Breast epithelium (tissue), 4 donors: ENCODE measurements at places on chromosomes 6 and 20. TPM values are rescaled to one million over a fixed set of nuclear protein-coding genes. Genes with fewer than 3 reads are reported as not detected.
A peak's percentile ranks its signal among the peaks of the same experiment; 100 is the strongest.

- peak; percentile 92 for DNase-seq
Measured at GRCh38 chr6:19804205-19805128, 32.7 kb upstream of the ID4 start.

DNA sequence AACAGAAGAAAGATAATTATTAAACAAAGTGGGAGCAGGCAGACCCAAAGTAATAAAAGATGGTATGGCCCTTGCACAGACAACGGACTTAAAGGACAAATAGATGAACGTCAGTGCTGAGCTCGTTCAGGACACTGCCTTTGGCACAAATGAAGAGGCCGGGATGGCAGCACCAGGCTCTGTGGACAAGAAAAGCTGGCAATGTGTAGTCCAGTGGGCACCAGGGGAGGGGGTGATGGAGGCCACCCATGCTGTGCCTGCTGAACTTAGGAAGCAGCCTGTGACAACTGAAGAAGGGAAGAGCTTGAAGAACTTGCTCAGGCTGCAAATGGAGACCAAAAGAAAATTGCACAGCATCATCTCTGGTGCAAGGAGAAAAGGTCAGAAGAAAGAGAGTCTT lies 131.0 kb downstream of the ANKRD60 start:
- no peak for DNase-seq

DNA sequence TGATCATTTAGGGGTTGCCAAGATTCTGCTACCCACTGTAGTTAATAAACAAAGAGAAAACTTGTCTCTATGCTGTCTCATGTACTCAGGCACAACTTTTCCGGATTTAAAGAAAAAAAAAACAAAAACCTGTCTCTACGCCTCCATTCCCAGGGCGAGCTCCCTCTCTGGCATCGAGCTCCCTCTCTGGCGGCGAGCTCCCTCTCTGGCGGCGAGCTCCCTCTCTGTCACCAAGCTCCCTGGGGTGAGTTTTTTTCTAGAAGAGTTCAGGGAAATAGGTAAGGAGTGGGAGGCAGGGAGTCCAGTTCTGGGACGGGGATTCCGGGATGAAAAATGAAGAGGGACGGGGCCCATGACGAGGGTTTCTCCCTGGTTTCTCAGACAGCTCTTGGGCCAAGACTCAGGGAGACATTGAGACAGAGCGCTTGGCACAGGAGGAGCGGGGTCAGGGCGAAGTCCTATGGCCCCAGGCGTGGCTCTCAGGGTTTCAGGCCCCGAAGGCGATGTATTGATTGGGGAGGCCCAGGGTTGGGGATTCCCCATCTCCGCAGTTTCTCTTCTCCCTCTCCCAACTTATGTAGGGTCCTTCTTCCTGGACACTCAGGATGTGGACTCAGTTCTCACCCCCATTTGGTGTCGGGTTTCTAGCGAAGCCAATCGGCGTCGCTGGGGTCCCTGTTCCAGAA lies 16.5 kb upstream of the HLA-A start:
- DNase-seq = no peak

DNA sequence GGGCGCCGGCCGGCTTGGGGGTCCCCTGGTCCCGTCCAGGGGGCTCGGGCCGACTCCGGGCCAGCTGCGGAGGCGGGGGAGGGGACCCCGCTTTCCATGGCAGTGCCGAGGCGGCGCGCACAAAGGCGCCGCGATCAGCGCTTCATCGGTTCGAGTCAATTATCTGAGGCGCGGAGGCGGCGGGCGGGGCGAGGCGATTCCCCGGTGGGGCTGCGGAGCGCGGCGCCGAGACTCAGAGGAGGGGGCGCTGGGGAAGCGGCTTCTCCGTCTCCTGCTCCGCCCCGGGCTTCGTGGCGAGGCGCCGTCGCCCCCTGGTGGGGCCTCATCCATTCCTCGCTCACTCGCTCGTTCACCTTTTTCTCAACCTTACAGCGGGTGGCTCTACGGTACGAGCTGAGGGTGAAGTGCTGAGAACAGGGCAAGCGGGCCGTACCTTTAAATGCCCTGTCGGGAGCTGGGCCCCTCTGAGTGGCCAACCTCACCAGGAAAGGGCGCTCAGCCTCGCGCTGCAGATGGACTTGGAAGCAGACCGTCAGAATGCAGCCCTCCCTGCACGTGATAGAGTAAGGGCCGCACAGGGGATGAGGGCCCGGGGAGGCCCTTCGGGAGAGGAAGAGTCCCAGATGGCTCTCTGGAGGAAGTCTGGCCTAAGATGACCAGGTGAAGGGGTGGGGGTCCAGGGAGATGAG lies 39.9 kb downstream of the SLC52A3 start:
- no peak for DNase-seq

GRCh38 chr6:144581812-144582537 lies 296.8 kb downstream of the UTRN start:
- DNase-seq = no peak

- no peak for DNase-seq
Measured at GRCh38 chr6:119147101-119148053, 68.9 kb upstream of the FAM184A start.

- no peak for DNase-seq
Measured at GRCh38 chr6:144223686-144224085, 61.4 kb upstream of the UTRN start.

DNA sequence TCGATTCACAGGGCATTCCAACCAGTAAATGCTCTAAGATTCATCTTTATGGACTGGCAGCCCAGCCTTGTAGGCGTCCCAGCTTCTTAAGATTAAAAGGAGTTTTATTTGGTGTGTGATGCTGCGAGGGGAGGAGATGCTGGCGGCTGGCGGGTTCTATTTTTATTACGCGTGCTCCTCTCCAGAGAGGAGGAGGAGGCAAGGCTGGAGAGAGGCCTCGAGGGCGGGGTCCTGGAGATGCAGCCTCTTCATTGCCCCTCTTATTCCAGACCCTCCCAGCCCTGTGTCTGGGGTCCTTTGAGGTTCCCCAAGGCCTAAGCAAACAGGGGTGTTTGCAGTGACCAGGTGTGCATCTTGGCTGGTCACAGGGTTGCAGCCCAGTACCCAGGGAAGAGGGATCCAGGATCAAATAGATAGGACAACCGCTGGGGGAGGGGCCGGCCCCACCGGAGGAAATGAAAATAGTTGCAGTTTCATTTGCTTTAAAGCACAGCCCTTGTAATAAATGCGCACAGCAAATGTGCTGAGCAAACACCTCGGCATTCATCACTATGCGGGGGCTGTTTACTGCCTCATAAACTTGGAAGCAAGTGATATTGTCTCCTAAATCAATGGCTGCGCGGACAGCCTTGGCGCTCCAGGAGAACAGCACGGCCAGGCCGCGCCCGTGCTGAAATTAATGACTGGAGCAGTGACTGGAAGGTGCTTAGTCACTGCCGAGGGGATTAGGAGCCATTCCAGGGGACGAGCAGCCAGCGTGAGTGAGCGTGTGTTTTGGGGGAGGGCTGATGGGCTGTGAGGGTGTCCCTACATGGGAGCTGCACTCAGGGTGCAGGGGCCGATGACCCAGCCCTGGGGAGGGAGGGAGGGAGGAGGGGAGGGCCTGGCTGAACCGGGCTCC lies 83.0 kb downstream of the TMEM242 start:
- no peak for DNase-seq

DNA sequence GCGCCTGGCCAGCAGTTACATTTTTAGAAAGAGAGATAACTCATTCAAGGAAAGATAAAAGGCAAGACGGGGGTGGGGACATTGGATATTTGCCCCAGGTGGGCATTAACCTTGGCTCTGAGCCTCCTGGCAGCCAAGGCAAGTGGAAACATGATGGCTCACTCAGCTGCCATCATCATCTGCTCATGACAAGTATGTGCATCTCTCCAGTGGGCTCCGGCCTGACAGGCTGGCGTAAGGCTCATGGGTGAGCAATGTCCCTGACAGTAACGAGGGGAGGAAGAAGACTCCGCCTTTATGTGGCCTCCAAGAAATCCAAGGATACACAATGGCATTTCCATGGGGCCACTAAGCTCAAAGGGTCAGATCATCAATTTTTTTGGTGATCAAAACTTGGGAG lies 13.3 kb downstream of the ANKRD60 start:
- DNase-seq = no peak

DNA sequence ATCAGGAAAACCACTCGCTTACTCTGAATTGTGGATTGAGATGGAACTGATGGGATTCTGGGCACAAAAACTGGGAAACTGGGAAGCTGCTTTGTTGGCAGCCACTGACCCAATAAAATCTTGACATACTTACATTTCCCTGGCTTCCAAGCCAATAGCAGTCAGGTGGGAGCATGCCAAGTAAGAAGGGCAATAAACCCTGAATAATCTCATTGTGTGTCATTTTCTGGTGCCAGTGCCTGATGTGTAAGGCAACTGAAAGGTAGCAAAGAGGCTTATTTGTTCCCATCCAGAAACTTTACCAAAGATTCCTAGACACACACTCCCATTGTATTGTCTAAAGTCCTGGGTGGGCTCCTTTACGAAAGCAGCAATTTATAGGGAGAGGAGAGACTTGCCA lies 93.2 kb downstream of the TBX18 start:
- no peak for DNase-seq

DNA sequence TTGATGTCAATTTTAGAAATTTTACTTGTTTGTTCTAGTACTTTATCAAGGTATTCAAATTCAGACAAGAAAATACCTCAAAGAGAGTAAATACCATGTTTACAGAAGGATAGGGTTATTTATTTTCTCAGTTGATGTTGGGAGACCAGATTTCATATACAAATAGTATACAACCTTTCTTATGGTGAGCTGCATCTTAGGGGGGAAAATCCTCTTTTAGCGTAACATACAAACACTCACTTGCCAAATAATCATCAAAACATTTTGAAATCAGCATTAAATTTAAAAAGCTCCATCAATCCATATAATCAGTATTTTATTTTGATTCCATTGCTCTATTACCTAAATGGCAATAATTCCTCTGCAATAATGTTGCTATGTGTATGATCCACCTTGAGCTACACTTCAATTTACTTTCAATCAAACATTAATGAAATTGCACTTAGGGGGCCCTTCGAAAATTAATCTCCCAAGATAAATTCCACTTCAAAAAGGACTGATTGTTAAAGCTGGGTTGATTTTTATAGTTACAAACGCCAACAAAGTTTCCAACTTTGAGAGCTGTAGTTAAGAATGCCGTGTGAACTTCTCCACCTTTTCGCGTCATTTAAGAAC lies 2.2 kb downstream of the NKX2-4 start:
- no peak for DNase-seq

DNA sequence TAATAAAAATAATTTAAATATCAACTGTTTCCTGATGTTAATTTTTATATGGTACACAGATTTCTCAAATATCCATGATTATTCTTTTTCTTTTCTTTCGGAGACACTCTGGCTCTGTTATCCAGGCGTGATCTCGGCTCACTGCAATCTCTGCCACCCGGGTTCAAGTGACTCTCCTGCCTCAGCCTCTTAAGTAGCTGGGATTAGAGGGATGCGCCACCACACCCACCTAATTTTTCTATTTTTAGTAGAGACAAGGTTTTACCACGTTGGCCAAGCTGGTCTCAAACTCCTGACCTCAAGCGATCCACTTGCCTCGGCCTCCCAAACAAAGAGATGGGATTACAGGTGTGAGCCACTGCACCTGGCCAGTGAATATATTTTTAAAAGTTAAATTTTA lies 20.5 kb downstream of the ROMO1 start:
- DNase-seq = no peak

DNA sequence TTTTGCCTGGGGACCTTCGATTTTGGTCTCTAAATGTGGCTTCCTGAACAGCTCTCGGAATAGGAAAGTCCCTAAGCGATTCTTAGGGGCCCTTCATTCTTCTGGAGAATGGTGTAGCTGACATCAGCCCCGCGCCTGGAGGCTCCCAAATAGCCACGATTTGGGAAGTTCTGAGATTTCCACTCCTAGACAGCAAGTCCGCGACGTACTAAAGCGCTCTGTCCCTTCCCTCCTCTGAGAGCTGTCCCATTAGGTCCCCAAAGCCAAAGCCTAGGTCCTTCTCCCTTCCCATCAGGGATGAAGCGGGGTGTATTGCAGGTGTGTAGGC lies 756 bp downstream of the MOXD1 start:
- DNase-seq = no peak

DNA sequence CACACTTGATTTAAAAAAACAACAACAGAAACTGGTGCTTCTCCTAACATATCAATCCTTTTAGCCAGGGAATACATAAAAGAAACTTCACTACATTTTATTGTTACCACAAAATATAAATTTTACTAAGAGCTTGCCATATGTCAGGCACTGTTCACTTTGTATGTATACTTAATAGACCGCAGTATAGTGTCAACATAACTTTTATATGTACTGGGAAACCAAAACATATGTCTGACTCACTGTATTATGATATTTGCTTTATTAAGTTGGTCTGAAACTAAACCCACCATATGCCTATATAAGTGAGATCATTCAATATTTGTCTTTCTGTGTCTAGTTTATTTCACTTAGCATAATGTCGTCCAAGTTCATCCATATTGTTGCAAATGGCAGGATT lies 108.4 kb downstream of the KLHL32 start:
- no peak for DNase-seq

- no peak for DNase-seq
Measured at GRCh38 chr20:32278199-32278643, 770 bp downstream of the KIF3B start.

DNA sequence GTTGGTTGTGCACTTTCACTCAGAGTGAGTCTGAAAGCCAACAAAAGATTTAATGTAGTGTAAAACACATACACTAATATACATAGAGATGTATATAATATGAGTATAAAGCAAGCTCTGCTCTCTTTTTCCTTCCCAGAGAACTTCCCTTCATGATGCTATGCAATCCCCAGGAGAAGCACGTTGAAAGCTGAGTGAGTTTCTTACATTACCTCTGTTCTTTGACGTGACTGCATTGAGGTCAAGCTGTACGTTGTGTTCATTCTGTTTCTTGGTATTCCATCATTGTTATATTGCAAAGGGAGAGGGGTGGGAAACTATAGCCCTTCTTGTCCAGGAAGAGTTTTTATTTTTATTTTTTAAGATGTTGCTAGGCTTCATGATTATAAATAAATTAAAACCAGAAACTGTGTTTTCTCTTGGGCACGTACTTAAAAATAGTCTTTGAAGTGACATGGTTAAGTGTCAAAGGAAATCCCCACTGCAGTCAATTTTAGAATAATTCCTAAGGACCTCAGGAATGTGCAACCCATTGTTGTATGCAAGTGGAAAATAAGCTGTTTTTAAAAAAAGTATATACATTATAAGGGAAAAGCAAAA lies 651.0 kb downstream of the CD109 start:
- DNase-seq = no peak

GRCh38 chr6:156822747-156823206 lies 45.6 kb downstream of the ARID1B start:
- no peak for DNase-seq

Gene MOG
- total RNA-seq = not detected

Gene RHAG
- total RNA-seq = not detected

Gene FAM83B
- total RNA-seq = 8.8 TPM

Gene LZTS3
- 11.3 TPM for total RNA-seq

Gene ASIP
- total RNA-seq = not detected

Gene SPACA1
- total RNA-seq = not detected

Gene STX11
- 22.8 TPM for total RNA-seq
